ENCODE measurements at places on chromosomes 3 and 15.

- peak; percentile 71 for DNase-seq
These were observed 84.4 kb downstream of the SEMA5B start for GRCh38 chr3:122942937-122943827.

DNA sequence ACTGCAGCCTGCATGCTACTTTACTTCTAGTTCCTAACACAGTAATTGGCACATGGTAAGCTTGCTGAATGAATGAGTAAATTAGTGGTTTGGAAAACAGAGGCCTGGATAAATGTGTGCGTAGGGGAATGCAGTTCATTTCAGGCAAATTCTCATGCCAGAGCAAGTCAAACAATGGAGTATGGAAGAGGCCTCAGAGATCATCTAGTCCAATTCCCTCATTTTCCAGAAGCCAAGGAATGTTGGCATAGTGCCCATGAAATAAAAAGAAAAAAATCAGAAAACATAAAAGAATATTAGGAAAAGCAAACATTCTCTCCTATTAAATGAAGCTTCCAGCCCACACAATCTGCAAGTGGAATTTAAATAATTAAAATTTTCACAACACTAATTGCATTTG lies 92.4 kb downstream of the MB21D2 start:
- DNase-seq: no peak

DNA sequence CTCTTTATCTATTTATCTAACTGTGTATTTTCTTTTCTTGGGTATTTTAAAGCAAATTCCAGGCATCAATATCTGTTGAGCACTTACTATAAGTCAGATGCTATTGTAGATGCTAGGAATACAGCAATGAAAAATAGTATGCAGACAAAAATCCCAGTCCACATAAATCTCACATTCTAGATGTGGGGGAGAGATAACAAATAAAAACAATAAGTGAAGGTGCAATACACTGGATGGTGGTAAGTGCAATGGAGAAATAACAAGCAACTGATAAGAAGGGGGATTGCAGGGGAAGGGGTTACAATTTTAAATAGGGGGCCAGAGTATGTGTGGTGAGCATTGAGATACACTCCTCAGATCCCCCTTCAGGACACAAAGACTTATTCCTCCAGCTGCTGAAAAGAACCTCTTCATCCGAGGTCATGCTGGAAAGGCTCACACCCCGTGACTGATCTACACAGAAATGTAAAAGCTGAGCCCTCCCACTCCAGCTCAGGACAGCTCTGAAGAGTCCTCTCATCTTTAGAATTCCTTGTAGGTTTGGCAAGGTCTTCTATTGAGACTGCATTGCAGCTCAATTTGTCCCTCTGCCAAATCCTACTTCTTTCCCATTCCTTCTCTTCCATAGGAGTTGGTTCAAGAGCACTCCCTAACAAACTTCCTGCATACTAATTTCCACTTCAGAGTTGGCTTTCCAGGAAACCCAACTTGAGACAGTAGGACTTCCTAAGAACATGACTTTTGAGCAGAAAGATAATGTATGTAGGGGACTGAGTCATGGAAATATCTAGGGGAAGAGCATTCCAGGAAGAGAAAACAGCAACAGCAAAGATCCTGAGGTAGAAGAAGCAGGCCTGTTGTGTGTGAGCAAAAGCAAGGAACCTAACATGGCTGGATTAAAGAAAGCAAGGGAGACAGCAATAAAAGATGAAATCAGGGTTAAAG lies 8.1 kb upstream of the SCG3 start:
- no peak for DNase-seq

GRCh38 chr15:68421115-68421551 lies 10.8 kb downstream of the ITGA11 start:
- DNase-seq: no peak

DNA sequence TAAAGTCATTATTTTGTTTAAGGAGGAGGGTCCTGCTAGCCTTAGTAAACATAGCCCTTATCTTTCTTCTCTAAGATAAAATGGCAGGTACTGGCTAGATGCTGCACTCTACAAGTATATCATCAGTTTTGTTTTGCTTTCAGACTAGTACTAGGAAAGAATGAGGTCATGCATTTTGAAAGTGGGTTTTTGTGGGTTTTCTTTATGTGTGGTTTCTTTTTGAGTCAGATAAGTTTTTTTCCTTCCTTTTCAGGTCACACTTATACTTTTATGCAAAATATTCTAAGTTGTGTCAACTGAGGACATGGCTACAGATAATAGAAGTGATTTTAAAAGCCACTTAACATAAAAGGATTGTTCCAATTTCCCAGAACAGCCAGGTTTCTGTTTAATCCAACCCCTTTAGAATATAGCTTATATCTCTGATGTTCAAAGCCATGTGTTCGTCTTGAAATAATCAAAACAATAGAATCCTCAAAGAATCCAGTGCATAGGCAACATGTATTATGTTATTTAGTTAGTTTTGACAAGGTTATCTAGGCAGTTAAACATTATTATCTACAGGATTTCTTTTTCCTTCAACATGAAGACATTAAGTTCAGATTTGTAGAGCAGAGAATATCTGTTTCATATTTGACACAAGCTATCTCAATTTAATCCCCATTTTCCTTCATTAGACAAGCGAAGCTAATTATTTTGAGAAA lies 406.2 kb downstream of the RBMS3 start:
- no peak for DNase-seq

GRCh38 chr3:101823525-101823924 lies 25.8 kb upstream of the NFKBIZ start:
- DNase-seq: no peak
